ENCODE measurements at places on chromosomes 12 and 14.

DNA sequence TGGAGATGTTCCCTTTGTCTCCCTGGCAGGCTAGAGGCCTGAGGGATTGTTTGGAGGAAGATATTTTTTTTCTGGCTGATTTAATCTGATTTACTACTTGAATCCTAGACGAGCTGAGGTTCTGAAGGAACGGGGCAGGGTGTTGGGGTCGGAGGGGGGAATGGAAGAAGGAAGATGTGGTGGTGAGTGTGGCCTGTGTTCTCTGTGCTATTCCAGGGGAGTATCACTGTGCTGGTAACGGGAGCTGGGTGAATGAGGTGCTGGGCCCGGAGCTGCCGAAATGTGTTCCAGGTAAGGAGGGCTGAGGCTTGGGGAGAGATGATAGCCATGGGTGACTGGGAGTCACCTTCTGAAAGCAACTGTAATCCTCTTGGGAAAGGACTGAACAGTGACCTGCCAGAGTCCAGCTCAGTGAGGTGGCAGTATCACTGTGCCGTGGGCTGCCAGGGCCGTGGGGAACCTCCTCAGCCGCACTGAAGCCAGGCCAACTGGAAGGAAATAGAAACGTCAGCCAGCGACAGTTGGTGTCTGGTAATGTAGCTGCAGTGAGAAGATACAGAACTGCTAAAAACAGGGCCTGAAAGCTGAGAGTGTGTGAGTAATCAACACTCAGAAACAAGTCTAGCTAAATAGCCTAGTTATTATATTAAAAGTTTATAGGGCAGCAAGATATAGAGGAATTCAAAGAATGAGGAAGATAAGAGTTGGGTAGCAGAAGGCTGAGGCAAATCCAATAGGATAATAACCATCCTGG is 7.9 kb downstream of the C1S start:
- no peak for DNase-seq

DNA sequence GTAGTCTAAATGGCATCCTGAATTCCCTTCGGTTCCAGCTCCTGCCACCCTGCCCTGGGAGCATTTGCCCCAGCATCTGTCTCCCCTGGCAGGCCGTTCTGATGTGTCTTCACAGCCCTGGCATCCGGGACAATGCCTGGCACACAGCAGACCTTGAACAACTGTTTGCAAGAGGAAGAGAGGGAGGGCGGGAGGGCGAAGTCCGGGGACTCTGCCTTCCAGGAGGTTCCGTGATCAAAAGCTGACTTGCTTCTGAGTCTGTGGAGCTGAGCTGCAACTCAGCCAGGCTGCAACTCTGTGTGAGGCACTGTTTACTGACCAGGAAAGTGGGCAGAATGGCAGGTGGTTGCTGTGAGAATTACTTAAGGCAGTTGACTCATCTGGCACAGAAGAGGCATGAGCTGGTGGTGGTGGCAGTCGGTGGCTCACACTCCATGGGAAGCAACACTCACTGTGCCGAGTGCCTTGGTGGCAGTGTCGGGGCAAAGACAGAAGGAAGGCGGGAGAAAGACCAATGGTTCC is 61.1 kb upstream of the DLK1 start:
- no peak for DNase-seq

DNA sequence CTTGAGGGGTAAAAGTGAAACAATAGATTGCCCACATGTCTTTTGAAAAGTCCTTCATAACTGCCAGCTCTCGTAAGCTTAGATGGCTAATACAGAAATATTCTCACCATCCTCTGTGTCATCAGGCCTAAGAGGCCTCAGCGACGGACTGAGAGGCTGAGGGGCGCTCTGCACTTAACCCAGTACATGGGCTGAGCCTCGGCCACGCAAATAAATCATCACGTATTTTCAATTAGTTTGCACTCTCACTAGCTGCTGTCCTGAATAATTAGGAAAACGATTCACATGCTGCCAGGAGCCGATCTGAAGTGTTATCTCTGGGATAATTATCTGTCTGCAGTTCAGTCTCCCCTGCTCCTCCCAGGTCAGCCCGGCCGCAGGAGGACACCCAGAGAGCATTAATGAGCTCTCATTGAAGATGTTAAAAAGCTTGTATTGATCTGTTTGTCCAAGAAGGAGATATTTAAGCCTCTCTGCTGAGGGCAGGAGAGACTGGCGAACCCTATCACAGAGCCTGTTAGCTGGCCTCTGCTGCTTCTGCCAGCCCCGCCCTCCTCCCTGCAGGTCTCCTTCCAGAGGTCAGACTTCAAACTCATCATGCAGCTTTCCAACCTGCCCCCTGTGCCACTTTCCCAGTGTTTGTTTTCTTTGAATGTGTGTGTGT is 1051.3 kb downstream of the VRK1 start:
- no peak for DNase-seq

GRCh38 chr14:99173086-99173485 is 98.9 kb downstream of the BCL11B start:
- no peak for DNase-seq

DNA sequence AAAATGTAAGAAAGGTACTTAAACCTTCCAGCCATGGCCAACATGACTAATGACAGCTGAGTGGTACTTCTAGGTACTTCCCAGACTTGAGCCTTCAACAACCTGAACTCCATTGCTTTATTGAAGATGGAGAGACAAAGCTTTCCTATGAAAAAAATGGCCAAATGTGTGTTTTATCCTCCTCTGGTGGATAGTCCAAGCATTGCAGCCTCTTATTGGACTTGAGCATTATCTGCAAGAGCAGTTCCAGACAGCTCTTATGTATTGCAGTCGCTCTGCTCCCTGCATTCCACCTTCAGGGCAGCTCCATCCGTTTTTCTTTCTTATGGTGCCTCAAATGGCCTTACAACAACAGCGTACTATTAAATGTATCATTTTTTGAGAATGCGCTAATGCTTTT is 588.2 kb downstream of the NRXN3 start:
- DNase-seq = no peak

- DNase-seq = no peak
Observed at GRCh38 chr14:34619471-34619870, 10.5 kb downstream of the SNX6 start.

GRCh38 chr12:103679421-103680170 is 92.5 kb downstream of the STAB2 start:
- DNase-seq = no peak

GRCh38 chr14:89206389-89207031 is 210.5 kb downstream of the FOXN3 start:
- no peak for DNase-seq

DNA sequence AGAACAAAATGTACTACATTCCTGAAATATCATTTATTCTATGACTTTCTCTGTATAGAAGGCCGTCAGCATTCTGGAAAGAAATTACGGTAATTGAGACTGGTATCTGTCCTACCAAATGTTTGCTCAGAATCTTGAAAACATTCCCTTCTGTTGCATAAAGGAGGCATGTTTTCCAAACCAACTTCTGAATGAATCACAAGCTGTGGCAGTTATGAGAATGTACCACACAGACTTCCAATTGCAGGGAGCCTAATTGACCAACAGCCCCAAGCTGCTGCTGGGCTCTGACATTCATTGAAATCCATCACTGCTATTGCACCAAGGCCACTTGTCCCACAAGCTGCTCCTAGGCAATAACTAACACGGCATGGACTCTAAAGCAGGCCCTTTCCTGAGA is 185.3 kb upstream of the CCDC196 start:
- no peak for DNase-seq

DNA sequence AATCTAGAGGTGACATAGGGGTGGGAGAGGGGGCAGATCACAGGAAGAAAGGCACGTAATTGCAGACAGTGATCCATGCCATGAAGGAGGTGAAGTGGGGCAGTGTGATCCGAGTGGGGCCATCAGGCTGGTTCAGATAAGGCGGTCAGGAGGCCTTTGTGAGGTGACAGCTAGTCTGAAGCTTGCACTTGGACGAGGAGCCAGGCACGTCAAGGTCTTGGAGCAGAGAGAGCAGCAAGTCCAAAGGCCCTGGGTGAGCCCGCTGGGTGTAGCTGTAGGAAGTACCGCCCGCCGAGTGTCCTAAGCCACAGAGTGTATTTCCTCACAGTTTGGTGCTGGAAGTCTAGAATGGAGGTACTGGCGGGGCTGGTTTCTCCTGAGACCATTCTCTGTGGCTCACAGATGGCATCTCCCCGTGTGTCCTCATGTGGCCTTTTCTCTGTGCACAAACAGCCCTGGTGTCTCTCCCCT is 23.6 kb downstream of the RHOF start:
- no peak for DNase-seq

- no peak for DNase-seq
Observed at GRCh38 chr14:90785471-90785870, 30.8 kb downstream of the TTC7B start.

DNA sequence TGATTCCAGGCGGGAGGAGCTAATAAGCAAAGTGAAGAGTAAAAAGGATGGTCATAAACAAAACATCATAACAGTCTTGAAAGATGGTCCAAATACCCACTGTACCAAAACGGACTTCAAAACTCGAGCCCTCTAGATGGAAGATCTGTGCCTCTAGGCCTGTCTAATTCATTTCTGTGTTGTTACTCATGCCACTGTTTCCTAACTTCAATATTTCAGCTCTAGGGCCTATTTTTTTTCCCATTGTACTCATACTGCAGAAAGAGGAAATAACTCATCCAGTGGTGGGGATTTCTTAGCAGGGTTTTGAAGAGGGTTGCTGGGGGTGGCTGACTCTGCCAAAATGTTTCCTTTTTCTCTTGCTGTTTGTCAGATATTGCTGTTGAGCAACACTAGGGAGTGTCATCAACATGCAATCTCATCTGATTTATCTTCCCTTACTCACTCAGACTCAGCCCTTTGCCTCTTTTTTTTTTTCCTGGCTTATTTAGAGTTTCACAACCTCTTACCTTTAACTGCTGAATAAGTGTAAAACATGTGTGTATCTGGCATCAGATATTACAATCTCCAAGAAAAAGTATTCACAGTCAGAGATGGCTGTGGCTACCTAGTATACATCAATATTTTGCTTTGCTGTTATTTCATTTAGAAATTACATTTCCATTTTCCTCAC is 189.6 kb downstream of the DUSP6 start:
- no peak for DNase-seq

GRCh38 chr12:102033991-102034745 is 27.6 kb downstream of the WASHC3 start:
- DNase-seq = no peak

DNA sequence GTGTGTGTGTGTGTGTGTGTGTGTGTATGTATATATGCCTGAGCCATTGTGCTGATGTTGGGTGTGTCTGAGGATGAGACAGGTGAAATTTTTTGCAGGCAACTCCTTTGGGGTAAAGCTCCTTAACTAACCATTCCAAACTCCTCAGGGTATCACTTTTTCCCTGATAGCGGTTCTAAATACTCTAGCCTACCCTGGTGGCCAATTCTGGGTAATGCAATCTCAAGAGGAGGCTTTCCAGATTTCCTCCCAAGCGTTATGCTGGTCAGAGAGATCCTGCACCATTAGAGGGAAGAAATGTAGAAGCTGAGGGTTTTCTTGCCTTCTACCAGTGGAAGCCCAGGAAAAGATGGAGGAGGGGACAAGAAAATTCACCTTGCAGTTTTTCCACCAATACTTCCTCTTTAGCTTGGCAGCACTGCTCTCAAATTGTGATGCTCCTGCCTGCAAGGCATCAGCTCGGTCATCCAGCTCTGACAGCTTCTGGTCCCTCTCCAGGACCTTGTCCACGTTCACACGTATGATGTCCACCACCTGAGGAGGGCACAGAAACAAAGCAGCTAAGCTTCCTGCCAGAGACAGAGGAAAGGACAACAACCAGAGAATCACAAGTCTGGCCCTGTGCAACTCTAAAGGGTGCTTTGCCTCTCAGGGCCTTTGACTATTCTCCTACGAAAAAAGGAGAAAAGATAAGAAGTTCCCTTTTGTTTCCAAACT is 4.9 kb downstream of the VAMP1 start:
- DNase-seq = no peak

DNA sequence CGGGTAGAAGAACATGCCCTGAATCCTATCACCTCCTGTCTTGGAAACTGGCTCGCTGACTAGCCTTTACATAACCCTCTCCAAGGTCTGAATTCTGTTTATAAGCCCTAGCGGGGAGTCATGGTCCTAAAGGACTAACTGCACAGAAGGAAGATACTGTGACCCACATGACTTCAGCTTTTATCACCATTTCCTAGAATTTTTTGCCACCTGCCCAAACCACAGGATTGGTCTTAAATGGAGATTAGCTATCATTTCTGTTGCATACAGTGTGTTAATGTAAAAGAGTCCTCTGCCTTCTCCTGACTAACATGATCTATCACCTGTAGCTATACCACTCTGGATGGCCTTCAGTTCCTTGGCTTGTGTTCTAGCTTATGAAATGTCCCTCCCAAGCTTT is 319.2 kb downstream of the DUSP6 start:
- no peak for DNase-seq

GRCh38 chr14:90545966-90546751 is 149.3 kb downstream of the CALM1 start:
- DNase-seq = no peak

DNA sequence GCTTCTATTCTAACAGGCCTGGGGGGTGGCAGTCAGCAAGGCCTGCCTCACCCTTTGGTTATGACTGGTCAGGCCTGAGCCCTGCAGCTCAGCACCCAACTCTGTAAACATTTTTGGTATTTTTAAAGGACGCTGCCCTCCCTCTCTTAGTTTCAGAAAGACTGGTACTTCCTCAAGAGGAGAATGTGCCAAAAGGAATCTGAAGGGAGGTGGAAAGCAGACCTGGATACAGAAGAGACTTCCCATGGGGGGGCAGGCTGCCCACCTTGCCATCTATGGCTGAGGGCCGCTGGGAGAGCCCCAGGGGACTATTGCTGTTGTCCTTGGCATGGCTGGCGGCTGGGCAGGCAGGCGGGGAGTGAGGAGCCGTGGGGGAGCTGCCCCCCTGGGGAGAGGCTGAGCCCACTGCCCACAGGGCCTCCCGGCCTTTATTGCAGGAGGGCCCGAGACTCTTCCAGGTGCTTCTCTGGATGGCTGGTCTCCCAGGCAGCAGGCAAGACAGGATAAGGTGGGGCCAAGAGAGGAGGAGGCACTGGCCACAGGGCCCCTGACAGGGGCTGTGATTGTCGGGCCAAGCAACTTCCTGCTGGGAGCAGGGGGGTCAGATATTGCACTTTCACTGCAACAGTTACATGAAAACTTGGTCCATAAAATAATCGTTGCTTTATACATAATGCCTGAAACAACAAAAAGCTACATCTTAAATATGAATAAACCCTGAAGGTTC is 3.5 kb downstream of the ARL6IP4 start:
- DNase-seq = no peak

GRCh38 chr12:32105986-32106516 is 596 bp upstream of the BICD1 start:
- DNase-seq = no peak

GRCh38 chr12:119938049-119938667 is 50.9 kb upstream of the BICDL1 start:
- DNase-seq = peak; percentile 9

DNA sequence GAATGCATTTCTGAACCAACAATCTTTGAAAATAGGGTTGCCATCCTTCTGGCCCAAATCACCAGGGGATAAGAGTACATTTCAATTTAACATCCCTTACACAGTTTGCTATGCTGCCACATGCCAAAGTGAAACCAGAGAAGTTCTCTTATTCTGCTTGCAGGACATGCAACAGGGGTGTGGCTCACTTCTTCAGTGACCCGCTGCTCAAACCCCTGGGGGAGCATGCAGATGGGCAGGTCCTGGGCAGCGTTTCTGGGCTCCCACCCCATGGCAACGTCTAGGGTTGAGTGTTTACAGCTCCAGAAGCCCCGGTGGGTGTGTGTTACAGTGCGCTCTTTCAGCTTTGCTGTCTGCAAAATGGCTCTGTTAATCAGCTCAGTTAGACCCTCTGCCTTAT is 1306.3 kb upstream of the TMEM132C start:
- no peak for DNase-seq

All from T-helper 22 cell (primary cell).